GM19239 (cell line): ENCODE measurements at places on chromosomes 13 and 19.

GRCh38 chr13:42073683-42074082, 25.2 kb downstream of the DGKH start:
- no peak for DNase-seq

DNA sequence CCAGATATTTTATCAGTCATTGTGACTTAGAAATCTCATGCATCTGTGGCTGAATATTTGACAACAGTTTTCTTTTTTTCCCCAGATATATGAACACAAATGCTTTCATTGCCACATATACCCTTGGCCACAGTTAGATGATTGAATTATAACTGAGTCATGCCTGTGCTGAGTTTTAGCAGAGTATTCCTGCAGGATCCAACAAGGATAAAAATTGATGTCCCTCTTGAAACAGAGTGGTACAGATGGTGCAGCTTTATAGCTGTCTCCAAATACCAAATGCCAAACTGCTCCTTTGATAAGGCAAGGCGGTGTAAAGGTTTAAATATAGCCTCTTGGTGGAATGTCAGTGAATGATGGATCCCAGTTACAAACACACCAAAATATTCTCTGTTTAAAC, 428.5 kb downstream of the GPC6 start:
- DNase-seq: no peak

GRCh38 chr13:72198042-72198441, 331.0 kb upstream of the DACH1 start:
- no peak for DNase-seq

DNA sequence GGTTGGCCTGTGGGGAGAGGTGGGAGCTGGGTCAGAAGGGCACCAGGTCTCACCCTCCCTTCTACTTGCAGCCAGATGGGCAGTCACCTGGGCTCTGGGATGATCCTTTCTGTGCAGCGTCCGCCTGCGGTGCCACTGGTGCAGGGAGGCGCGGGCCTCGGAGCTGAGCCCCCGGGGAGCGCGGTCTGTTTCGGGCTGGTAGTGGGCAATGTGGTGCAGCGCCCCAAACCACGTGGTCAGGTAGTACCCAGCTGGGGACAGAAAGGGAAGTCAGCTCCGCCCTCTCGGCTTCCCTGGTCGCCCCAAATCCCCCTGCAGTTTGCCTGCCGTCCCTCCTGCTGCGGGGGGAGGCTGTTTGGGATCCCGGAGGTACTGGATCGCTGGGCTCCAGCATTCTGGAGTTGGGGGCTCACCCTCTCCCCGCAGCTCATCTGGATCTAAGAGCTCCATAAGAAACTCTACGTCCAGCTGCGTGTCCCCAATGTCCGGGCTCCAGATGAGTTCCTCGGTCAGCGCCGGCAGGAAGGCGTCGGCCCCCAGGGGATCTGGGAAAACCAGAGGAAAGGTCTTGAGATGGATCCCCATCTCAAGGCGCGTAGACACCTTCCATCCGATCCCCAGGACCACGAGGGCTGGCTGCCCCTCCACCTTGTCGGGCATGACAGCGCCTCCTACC, 8.8 kb downstream of the RINL start:
- no peak for DNase-seq

- no peak for DNase-seq
Measured at GRCh38 chr13:95221971-95222732, 79.1 kb downstream of the ABCC4 start.

GRCh38 chr13:27044837-27045570, 126.6 kb downstream of the USP12 start:
- no peak for DNase-seq

- DNase-seq: no peak
Measured at GRCh38 chr19:2101417-2102335, 5.0 kb downstream of the IZUMO4 start.

- DNase-seq: no peak
Measured at GRCh38 chr19:12628040-12629022, 17.6 kb downstream of the ZNF791 start.

DNA sequence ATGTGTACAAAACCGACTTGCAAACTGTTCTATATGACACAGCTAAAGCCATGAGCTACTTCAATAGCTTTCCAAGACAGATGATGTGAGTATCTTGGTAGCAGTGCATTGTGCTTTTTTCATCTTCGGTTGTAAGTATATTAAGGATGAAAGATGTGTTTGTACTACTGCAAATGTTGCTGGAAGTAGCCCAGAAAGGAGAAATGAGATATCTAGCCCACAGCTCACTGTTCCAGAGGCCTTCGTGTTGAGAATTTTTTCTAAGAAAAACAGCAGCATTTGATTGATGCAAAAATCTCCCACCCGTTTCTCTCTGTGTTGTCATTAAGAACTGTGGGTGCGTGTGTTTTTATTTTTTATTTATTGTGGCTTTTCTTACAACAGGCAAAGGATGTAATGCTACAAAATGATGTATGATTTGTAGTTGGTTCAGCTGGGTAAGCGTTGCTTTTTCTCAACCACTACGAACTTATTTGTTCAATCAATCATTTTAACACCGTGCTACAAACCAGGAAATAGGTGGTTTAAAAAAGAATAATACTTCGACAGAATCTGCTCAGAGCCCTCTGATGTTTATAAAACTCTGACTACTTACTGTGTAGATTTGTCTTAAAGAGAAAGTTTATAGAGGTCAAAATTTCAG, 41.6 kb upstream of the RFC3 start:
- no peak for DNase-seq

DNA sequence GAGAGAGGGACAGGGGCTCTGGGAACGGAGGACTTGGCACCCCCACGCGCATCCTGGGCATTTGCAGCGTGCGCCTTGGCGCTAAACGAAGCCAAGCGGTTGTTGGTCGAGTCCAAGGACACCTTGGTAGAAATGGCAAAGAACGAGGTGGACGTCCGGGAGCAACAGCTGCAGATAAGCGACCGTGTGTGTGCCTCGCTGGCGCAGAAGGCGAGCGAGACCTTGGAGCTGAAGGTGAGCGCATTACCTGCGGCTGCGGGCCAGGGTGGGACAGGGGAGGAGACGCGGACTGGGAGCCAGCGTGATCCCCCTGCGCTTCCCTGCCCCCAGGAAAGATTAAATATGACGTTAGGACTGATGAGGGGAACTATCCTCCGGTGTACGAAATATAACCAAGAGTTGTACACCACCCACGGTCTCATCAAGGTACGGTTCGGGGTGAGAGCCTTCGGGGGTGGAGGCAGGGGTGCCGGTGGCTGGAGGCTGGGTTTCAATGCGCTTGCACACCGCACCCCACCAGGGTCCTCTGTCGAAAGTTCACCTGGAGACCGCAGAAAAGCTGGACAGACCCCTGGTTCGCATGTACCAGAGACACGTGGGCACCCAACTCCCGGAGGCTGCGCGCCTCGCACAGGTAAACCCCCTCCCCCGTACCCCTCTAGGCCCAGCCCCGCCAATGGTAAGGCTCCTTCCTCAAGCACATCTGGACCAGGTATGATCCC, 27.8 kb upstream of the CASP14 start:
- no peak for DNase-seq

DNA sequence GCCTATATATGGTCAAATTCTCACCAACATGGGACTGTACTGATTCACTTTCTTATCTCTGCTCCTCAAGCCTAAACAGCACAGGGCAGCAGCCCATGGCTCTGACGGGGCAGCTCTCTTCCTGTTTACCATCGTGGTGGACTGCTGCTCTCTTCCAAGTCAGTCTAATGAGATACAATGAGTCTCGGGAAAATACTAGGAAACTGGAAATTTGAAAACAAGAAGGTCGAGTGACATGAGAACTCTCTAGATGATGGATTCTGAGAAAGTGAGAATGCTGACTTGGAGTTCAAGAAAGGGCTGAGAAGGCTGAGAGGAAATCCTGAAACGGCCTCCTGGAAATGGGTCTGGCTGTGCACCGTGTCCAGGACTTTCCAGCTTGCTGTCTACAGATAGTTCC, 122.8 kb upstream of the ARGLU1 start:
- no peak for DNase-seq

DNA sequence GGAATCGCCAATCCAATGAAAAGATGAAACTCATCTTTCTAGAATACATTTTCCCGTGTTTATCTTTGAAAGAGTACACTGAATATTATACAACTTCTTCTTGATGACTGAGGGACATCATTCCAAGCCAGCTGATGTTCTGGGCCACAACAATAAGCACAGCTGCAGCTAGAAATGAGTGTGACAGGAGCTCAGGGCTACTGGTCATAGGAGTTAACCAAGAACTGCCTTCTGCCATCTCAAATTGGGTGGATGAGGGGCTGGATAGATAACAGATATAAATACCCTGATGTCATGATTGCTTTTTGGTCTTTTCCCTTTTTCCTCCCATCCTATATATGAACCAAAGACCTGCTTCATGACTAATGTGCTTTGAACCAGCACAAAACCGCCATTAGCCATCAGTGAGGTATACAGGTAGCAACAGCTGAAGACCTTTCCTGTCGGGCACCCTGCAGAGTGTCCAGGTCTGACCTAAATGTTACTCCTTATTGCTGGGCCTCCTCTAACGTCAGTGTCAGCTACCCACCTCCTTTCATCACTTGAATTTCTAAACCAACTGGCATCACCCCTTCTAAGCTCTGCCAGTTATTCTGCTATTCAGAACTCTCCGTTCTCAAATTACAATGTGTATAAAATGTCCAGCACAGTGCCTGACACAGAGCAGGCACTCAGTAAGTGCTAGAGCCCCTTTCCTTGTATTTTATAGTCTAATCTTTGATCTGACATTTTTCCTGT, 178.2 kb downstream of the ENOX1 start:
- DNase-seq: no peak

DNA sequence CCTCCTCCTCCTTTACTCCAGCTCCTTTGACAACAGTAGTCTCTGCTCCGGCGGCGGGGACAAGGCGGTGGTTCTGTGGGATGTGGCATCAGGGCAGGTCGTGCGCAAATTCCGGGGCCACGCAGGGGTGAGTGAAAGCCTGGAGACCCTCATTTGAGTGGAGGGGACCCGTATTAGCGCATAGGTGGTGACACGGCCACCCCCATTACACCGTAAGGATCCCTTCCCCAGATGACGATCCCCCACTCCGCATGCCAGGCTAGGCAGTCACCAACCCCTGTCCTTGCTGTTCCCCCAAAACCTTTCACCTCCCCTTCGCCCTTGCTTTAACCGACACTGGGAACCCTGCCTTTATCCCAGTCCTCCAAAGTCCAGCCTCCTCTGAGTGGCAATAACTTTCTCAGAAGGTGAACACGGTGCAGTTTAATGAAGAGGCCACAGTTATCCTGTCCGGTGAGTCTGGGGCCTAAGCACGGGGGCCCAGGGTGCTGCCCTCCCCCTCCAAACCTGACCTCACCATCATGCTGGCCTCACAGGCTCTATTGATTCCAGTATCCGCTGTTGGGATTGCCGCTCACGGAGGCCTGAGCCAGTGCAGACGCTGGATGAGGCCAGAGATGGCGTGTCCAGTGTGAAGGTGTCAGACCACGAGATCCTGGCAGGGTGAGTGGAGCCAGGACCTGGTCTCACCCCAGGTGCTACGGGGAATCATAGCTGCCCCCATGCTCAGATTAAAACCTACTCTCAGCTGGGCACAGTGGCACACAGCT, 3.7 kb downstream of the WDR83 start:
- DNase-seq: no peak

DNA sequence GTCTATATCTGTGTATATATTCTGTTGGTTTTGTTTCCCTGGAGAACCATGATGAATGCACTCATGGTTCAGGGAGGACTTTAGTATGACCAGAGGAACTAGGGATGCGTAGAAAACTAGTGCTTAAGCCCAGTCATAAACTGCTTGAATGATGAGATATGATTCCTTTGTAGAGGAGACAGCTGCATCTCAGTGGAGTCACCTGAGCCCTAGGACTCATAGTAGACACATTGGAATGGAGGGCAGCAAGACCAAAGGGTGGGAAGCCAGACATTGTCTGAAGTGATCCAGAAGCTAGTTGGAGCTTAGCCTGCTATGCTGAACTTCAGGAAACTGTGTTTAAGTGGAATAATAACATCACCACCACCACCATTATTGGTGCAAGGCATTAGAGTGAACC, 89.5 kb upstream of the SPATA13 start:
- DNase-seq: no peak

DNA sequence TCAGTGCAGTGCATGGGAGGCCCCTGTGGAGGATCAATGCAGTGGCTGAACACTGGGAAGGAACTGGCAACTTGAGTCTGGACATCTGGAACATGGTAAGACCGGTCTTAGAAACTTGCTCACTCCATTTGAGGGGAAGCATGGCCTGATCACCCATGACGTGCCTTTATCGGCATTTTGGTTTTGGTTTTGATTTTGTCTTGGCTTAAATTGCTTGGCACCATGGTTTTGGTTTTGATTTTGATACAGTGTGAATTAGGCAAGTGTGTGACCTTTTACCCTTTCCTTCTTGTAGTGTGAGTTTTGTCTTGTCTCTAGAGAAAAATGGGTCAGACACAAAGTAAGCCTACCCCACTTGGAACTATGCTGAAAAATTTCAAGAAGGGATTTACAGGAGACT, 77.3 kb downstream of the ZNF486 start:
- DNase-seq: no peak
